ENCODE measurements at places on chromosomes 2 and 18.
A peak's percentile ranks its signal among the peaks of the same experiment; 100 is the strongest.

- no peak for DNase-seq
Observed at GRCh38 chr2:139201516-139201915, 421.3 kb upstream of the NXPH2 start.

DNA sequence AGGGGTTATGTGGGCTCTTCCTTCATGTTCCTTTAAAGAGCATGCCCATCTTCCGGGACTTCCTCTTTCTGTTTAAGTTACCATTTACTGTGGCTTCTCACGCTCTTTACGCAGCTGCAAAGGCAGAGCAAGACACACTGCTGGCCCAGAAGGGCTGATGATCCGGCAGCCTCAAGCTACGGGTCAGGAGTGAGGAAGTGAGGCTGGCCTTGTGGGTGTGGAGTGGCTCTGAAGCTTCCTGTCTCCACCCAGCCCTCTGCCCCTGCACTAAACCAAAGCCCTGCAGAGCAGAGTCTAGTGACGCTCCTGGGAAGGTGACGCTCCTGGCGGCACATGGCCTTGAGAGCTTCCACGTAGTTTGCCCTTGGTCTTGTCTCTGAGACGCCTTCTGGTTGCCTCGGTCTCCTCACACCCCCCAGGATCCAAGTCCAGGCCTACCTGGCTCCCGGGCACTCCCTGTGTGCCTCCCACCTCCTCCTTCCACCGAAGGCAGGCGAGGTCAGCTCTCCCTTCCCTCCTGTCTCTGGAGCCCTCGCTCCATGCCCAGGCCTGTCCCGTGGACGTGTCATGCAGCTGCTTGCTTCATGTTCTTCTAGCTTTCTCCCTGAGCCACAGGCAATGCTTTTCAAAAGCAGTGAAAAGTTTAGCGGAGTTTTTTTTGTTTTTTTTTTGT is 50.3 kb downstream of the ARL4C start:
- DNase-seq: no peak

- DNase-seq: no peak
Observed at GRCh38 chr2:114754907-114755563, 312.6 kb downstream of the DPP10 start.

DNA sequence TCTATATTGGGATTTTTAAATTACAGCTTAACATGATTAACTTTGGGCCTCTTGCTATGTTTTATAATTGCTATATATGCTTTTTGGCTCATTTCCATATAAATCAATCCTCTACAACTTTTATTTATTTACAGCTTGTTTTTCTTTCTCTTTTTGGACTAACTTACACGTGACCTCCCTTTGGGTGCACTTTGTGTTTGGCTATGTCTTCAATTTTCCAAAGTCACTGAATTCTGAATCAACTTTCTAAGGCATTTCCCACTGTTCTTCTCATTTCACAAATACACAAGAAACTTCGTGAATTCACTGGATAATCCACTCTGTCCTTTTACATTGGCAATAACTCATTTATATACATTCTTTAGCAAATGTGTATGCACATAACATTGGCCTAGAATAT is 5.4 kb upstream of the CPS1 start:
- no peak for DNase-seq

GRCh38 chr2:238239543-238239862 is 335 bp downstream of the HES6 start:
- no peak for DNase-seq

- DNase-seq: no peak
Observed at GRCh38 chr2:140759426-140760156, 1371.2 kb downstream of the LRP1B start.

DNA sequence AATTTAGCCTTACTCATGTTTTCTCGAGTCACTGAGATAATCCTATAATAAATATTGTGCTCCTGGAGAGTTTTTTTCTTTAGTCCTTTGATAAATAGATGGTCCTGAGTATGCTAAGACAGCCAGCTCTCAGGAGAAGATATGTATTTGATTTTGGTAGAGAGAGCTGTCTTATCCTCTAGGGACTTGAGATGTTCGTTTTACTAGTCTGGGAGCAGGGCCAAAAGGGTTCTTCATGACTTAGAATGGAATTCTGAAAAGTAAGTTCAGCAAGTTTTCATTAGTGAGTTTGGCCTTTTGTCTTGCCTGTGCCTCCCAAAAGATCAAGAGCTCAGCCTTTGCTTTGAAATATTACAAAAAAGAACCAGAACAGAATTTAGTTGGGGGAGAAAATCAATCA is 246.7 kb downstream of the BABAM2 start:
- DNase-seq: no peak

- peak; percentile 42 for DNase-seq
Observed at GRCh38 chr2:134718817-134719814, at the start of gene TMEM163. TSS of gene TMEM163 (minus strand) at chr2:134719000.

- DNase-seq: no peak
Observed at GRCh38 chr2:3622967-3623366, 28.1 kb downstream of the COLEC11 start.

DNA sequence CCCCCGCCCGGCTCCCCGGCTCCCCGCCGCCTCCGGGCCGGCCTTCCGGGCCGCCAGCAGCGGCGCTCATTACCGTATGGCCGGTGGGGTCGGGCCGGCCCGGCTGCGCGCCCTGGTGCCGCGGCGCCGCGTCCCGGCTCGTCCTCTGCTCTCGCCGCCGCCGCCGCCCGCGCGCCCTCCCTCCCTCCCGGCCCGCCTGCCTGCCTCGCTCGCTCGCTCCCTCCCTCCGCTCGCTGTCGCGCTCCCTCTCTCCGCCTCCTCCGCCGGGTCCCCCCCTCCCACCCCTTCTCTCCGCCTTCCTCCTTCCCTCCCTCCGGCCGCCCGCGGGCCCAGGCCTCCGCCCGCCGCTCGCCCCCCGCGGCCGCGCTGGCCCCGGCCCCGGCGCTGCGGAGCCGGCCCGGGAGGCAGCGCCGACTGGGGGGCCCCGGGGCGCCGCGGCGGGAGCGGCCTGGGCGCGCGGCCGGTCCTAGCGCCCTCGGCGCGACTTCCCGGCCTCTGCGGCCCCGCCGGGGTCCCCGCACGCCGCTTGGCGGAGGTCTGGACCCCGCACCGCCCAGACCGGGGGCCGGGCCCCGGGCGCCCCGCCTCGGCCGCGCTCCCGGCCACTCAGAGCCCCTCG is at the start of gene DNMT3A:
Gene DNMT3A, minus strand, starts transcription at position 173 of the 619 bp plus-strand sequence. CDS start 27,941 bp downstream, outside the sequence.
- peak; percentile 17 for DNase-seq

DNA sequence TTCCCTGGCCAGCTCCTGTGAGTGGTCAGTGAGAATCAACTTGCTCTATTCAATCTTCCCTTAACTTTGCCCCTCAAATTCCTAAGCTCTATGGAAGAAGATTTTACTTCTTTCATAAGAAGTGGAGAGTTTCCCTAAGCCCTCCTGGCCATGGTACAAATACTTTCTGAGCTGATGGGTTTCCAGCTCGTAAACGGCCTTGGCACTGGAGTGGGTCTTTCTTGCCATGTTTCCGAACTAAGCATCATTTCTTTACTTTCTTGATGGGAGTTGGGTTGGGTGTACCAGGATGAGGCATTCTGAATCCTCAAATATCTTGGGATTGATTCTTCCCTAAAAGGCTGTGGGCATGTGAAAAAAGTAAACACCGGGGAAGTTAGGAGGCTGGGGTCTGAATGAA is 72.5 kb downstream of the ACKR3 start:
- no peak for DNase-seq

DNA sequence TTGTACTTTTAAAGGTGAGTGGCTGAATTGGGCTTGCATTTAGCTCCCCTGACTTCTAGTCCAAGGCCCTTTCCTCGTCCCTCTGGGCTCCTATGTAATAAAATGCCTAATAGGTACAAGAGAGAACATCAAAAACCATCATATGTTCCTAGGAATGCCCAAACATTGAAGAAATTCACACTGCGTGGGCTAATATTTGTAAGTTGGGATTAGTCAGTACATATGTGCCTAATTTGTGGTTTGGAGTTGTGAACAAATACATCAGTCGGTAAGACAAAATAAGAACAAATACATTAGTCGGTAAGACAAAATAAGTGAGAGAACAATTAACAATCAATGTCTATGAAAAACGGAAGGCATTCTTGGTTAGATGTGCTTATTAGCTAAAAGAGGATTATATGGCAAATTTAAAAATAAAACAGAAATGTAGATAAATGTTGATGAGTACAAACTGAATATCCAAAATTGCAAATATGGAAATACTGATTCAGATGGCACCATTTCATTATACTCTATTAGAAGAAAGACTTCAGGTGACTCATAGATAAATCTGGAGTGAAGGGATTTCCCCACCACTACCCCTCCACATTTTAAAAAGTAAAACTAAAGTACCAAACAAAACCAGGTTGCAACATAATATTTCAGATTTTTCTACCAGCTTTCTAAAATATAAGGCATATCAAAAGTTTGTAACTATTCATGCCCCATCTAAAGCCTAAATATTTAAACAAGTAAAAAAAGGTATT is 325.4 kb downstream of the ZEB2 start:
- no peak for DNase-seq

- no peak for DNase-seq
Observed at GRCh38 chr2:156752042-156752441, 315.9 kb downstream of the GPD2 start.

All from NCI-H1092 (cell line).